ENCODE measurements at places on chromosomes 5 and 9. TPM values are rescaled to one million over a fixed set of nuclear protein-coding genes. Genes with fewer than 3 reads are reported as not detected.

- no peaks in the 10 kb centered on the region for H3K36me3 ChIP-seq
- no peaks in the 10 kb centered on the region for H3K27me3 ChIP-seq
- no peaks in the 10 kb centered on the region for H3K4me1 ChIP-seq
Observed at GRCh38 chr5:35861718-35862117, 5.0 kb downstream of the IL7R start.

- DNase-seq, result peak; percentile 2
- H3K4me1 ChIP-seq, result peaks cover 1% of the 10 kb centered on the region
- H3K36me3 ChIP-seq, result no peaks in the 10 kb centered on the region
Observed at GRCh38 chr9:134606951-134607731, 34.5 kb upstream of the COL5A1 start.

DNA sequence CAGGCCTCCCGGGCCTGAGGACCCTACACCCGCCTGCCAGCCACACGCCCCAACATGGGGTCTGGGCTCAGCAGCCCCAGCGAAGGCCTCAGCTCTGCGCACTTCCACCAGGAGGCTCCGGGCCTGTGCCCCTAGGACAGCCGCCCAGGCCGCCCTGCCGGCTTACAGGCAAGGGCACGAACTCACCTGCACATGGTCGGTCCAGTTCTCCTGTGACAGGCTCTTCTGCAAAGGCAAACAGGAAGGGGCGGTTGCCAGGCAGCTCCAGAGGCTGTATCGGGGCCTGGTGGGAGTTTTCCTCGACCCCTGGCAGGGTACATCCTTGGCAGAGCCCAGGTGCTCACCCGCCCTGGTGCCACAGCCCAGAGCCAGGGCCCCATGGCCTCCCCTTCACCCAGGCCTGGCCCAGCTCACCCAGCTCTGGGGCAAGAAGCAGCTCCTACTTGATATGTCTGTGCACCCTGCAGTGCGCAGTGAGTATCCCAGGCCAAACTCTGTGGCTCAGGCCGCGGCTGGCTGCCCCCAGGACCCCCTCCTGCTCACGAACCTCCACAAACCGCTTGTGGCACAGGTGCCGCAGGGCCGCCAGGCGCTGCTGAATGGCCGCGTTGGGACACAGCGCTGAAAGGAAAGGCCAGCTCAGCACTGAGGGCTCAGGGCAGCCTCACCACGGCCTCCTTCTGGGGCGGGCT, 52.2 kb upstream of the NRARP start:
- H3K27me3 ChIP-seq, result no peaks in the 10 kb centered on the region
- no peaks in the 10 kb centered on the region for H3K4me1 ChIP-seq
- DNase-seq, result no peak
- no peak overlapping the region for H3K27ac ChIP-seq

GRCh38 chr9:7245976-7246580, 488.3 kb downstream of the KDM4C start:
- no peaks in the 10 kb centered on the region for H3K4me1 ChIP-seq
- H3K27ac ChIP-seq, result no peak overlapping the region
- H3K4me3 ChIP-seq, result no peak overlapping the region
- DNase-seq, result no peak
- no peaks in the 10 kb centered on the region for H3K27me3 ChIP-seq

- no peak overlapping the region for H3K4me3 ChIP-seq
- no peaks in the 10 kb centered on the region for H3K36me3 ChIP-seq
- no peaks in the 10 kb centered on the region for H3K4me1 ChIP-seq
- no peak for DNase-seq
- H3K27me3 ChIP-seq, result no peaks in the 10 kb centered on the region
Observed at GRCh38 chr5:79105868-79106267, 5.7 kb upstream of the BHMT start.

DNA sequence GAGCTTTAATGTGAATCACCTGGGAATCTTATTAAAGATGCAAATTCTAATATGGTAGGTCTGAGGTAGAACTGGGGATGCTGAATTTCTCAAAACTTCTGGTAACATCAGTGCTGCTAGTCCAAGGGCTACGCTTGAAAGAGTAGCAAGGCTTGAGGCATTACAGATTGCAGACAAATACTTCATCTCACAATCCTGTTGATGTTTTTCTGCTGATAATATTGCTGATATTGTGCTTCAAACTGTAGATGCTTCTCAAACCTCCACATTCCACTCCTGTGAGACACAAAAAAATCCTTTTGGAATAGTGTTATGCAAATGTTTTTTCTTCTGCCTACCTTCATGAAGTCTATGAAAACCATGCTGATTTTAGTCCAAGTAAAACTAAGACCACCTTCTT, 139.5 kb downstream of the SAXO1 start:
- H3K27me3 ChIP-seq, result no peaks in the 10 kb centered on the region
- H3K4me3 ChIP-seq, result no peak overlapping the region
- no peak overlapping the region for H3K27ac ChIP-seq
- no peaks in the 10 kb centered on the region for H3K36me3 ChIP-seq
- no peaks in the 10 kb centered on the region for H3K4me1 ChIP-seq

- H3K27me3 ChIP-seq, result no peaks in the 10 kb centered on the region
- no peaks in the 10 kb centered on the region for H3K36me3 ChIP-seq
- H3K27ac ChIP-seq, result peak overlapping the region; percentile 99
Observed at GRCh38 chr5:72955143-72955767, 586 bp upstream of the FCHO2 start.

DNA sequence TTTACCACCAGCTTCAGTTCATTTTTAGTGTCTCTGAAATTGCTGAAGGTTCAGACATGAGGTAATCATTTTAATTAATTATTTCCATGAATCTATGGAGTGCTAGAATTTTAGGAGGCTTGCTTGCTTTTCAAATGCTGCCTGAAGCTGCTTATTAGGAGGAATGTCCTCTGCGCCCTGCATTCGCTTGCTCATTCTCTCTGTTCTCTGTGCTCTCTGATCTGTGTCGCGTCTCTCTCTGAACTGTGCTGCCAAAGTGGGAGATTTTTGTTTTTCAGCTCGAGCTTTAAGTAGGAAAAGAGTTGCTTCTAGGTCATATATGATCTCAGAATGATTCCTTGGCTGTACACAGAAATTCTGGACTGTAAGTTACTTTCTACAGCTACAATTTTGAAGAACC, 101.7 kb upstream of the PRR16 start:
- H3K4me1 ChIP-seq, result no peaks in the 10 kb centered on the region
- no peaks in the 10 kb centered on the region for H3K36me3 ChIP-seq
- H3K4me3 ChIP-seq, result no peak overlapping the region
- no peak overlapping the region for H3K27ac ChIP-seq
- no peaks in the 10 kb centered on the region for H3K27me3 ChIP-seq

- DNase-seq, result no peak
- H3K4me1 ChIP-seq, result no peaks in the 10 kb centered on the region
- H3K36me3 ChIP-seq, result no peaks in the 10 kb centered on the region
- no peaks in the 10 kb centered on the region for H3K27me3 ChIP-seq
- H3K4me3 ChIP-seq, result no peak overlapping the region
Observed at GRCh38 chr5:40268088-40268487, 411.6 kb upstream of the PTGER4 start.

- no peaks in the 10 kb centered on the region for H3K27me3 ChIP-seq
- DNase-seq, result no peak
- no peaks in the 10 kb centered on the region for H3K4me1 ChIP-seq
- no peaks in the 10 kb centered on the region for H3K36me3 ChIP-seq
- no peak overlapping the region for H3K4me3 ChIP-seq
Observed at GRCh38 chr5:61020415-61020814, 75.4 kb downstream of the NDUFAF2 start.

GRCh38 chr5:73661753-73662152, 35.8 kb downstream of the ARHGEF28 start:
- no peak overlapping the region for H3K27ac ChIP-seq
- H3K4me3 ChIP-seq, result no peak overlapping the region
- peaks cover 6% of the 10 kb centered on the region for H3K4me1 ChIP-seq
- H3K36me3 ChIP-seq, result no peaks in the 10 kb centered on the region
- H3K27me3 ChIP-seq, result no peaks in the 10 kb centered on the region
- DNase-seq, result no peak

DNA sequence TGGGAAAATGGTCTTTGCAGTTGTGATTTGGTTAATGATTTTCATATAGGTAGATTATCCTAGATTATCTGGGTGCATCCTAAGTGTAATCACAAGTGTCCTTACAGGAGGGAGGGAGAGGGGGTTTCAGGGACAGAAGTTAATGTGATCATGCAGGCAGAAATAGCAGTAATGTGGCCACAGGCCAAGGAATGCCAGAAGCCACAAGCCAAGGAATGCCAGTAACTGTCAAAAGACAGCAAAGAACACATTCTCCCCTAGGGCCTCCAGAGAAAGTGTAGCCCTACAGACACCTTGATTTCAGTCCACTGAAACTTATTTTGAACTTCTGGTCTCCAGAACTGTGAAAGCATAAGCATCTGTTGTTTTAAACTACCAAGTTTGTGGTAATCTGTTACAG, 2074.5 kb downstream of the MAT2B start:
- H3K27me3 ChIP-seq, result no peaks in the 10 kb centered on the region
- H3K4me1 ChIP-seq, result no peaks in the 10 kb centered on the region
- H3K36me3 ChIP-seq, result no peaks in the 10 kb centered on the region
- H3K4me3 ChIP-seq, result no peak overlapping the region

- H3K36me3 ChIP-seq, result no peaks in the 10 kb centered on the region
- H3K27ac ChIP-seq, result no peak overlapping the region
- H3K4me1 ChIP-seq, result peaks cover 3% of the 10 kb centered on the region
- H3K4me3 ChIP-seq, result no peak overlapping the region
- peak; percentile 24 for DNase-seq
Observed at GRCh38 chr9:99184110-99184474, 37.6 kb downstream of the ALG2 start.

GRCh38 chr9:135277219-135278201, 190.0 kb downstream of the OLFM1 start:
- H3K27ac ChIP-seq, result no peak overlapping the region
- no peaks in the 10 kb centered on the region for H3K36me3 ChIP-seq

- no peak overlapping the region for H3K27ac ChIP-seq
- H3K4me1 ChIP-seq, result no peaks in the 10 kb centered on the region
Observed at GRCh38 chr5:153080940-153081339, 409.5 kb upstream of the GRIA1 start.

DNA sequence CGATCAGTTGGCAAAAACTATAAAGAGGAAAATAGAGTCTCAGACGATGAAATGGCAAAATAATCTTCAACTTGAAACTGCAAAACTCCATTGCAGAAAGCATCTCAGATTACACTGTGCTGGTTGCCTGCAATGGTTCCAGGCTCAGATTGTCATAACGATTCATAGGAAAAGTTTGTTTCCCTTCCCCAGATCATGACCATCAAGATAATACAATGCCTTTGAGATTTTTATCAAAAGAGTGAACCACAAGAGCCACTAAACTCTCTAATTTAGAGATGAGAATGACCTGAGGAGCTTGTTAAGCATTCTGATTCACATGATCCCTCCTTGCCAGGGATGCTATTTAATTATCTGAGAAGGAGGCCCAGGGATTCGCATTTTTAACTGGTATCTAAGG, 52.6 kb upstream of the ITGA1 start:
- H3K4me1 ChIP-seq, result peaks cover 2% of the 10 kb centered on the region
- DNase-seq, result no peak
- no peak overlapping the region for H3K27ac ChIP-seq
- H3K4me3 ChIP-seq, result no peak overlapping the region
- H3K36me3 ChIP-seq, result no peaks in the 10 kb centered on the region

GRCh38 chr9:36995927-36996705, 38.0 kb downstream of the PAX5 start:
- DNase-seq, result peak; percentile 20
- no peaks in the 10 kb centered on the region for H3K27me3 ChIP-seq
- no peaks in the 10 kb centered on the region for H3K36me3 ChIP-seq
- H3K4me3 ChIP-seq, result no peak overlapping the region
- H3K27ac ChIP-seq, result no peak overlapping the region

Gene STKLD1
- 2.3 TPM for polyA plus RNA-seq

Gene LRRC70
- 4.6 TPM for polyA plus RNA-seq

Gene SPINK4
- not detected for polyA plus RNA-seq

Gene C6
- polyA plus RNA-seq, result 6.0 TPM

Gene IFNA1
- not detected for polyA plus RNA-seq

Gene ZNF366
- polyA plus RNA-seq, result 1.4 TPM

Gene PTGDS
- 13.6 TPM for polyA plus RNA-seq

Gene EIF4E1B
- polyA plus RNA-seq, result 0.61 TPM

Data from ovary (tissue), 10 donors.